ENCODE measurements at places on chromosomes 3 and 15.

DNA sequence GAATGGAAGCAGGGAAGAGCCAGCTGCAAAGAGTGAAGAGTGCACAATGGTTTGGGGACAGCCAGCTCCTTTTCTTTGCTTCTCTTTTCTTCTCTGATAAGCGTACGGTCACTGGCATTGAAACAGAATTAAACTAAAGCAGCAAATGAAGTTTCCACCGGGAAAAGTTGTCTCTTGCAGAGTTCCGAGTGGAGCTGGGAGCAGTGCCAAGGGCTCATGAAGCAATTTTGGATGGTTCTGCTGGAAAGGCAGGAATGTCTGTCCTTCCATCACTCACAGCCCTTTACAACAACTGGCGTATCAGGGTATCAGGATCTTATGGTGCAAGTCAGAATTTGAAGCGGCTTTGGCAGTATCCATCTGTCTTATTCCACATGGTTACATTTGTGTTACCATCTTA lies 1042.9 kb downstream of the NTRK3 start:
- no peak for DNase-seq

- DNase-seq = no peak
Measured at GRCh38 chr3:176799675-176800074, 397.6 kb downstream of the TBL1XR1 start.

DNA sequence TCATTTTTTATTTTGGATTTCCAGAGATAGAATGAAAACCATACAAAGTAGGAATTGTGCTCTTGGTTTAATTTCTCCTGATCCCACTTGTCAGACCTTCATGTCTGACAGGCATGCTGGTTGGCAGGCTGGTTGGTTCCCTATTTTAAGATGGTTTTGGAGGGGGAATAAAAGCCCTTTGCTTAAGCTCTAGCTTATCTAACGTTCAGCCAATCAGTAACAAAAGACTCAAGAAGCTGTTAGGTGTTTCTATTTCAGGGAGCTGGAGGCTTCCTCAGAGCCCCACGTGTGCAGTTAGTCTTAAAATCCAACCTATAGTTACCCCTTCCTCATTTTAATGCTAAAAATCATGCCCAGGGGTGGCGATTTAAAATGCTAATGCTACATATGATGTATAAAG lies 40.5 kb upstream of the XIRP1 start:
- no peak for DNase-seq

GRCh38 chr3:187992609-187993008 lies 161.3 kb upstream of the LPP start:
- no peak for DNase-seq

GRCh38 chr15:57445872-57446271 lies 69.6 kb downstream of the CGNL1 start:
- DNase-seq = no peak

DNA sequence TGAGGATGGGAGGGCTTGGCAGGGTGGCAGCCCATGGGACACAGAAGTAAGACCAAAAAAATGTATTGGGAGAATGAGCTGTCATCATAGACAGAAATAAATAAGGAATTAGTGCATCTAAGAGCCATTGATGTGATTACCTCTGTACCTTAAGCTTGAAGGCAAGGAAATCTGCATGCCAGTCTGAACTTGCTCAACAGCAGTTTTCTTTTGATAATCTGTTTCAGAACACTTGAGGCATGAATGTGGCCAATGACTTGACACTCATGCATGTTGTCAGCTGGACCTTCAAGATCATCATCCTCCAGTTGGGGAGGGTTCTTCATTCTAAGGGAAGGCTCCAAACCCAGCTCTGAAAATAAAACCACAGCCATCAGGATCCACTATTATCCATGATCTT lies 148.5 kb downstream of the DCLK3 start:
- DNase-seq = no peak

- DNase-seq = no peak
Measured at GRCh38 chr3:48299746-48300712, 33.4 kb downstream of the SPINK8 start.

DNA sequence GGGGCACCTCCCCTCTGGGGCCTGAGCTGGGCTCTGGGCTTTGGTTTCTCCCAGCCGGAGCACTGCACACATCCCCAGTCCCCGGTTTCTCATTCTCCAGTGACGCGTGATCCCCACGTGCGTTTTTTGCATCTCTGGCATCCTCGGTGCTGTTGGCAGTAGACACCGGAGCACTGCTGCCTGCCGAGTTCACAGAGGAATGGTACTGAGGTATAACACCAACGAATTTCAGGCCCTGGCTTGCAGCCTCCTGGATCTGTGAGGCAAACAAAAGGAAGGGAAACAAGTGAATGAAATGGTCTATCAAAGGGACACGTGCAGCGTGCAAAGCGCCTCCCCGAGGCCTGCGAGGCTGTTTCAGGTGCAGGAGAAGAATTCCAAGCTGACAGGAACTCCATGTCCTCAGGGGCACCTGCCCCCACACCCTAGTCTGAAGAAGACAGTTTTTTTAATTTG lies 112.9 kb downstream of the OXNAD1 start:
- no peak for DNase-seq

- DNase-seq = no peak
Measured at GRCh38 chr15:94198633-94199032, 32.7 kb upstream of the MCTP2 start.

DNA sequence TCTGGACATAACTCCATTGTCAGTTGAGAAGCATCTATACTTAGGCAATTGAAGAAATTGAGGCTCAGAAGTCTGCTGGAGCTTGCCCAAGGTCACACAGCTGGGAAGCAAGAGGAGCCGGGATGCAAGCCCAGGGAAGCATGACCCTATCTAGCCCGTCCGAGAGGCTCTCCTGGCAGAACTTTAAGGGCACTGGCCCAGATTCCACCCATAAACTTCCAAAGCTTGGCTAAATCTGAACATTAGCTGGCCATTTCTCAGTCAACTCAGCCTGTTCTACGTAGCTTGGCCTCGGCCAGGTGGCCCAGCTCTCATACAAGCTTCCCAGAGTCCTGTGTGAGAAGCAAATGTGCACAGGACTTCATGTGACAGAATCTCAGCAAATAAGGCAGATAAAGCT lies 75.8 kb downstream of the LRIG1 start:
- DNase-seq = peak; percentile 65

DNA sequence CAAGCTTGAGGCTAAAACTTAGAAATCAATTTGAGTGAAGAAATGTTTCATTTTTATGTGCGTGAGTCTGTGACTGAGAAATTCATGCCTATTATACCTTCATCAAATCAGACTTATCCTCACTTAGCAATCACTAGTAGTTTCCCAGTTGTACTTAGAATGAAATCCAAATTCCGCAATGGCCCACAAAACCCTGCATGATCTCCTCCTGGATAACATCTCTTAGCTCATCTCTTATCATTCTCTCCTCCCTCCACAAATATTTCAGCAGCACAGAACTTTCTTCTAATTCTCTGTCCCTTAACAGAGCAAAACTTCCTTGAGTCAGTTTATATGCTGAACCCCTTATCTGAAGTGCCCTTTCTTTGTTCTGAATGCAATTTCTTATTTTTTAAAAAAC lies 198.8 kb upstream of the TGFBR2 start:
- no peak for DNase-seq

- DNase-seq = no peak
Measured at GRCh38 chr3:24155276-24155675, 210.2 kb downstream of the NR1D2 start.

DNA sequence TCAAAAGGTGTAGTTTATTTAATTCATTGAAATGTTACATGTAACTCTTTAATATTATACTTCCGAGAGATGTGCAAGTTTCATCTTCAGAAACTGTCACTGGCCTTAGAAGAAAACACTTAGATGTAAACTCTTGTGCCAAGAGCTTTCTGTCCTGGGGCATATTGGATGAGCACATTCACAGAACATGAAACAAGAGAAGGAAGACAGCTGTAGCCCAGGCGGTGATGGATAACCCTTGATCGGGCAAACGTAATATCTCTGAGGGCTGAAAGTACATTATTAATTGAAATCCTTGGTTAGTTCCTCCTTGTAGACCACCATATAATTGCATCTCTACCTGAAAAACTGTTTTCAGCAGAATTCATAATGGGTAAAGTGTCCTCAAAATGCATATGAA lies 67.4 kb downstream of the MECOM start:
- DNase-seq = no peak

GRCh38 chr15:38002883-38003477 lies 68.5 kb downstream of the TMCO5A start:
- DNase-seq = peak; percentile 77

- peak; percentile 62 for DNase-seq
Measured at GRCh38 chr15:89680282-89680873, 1.2 kb upstream of the PLIN1 start.

DNA sequence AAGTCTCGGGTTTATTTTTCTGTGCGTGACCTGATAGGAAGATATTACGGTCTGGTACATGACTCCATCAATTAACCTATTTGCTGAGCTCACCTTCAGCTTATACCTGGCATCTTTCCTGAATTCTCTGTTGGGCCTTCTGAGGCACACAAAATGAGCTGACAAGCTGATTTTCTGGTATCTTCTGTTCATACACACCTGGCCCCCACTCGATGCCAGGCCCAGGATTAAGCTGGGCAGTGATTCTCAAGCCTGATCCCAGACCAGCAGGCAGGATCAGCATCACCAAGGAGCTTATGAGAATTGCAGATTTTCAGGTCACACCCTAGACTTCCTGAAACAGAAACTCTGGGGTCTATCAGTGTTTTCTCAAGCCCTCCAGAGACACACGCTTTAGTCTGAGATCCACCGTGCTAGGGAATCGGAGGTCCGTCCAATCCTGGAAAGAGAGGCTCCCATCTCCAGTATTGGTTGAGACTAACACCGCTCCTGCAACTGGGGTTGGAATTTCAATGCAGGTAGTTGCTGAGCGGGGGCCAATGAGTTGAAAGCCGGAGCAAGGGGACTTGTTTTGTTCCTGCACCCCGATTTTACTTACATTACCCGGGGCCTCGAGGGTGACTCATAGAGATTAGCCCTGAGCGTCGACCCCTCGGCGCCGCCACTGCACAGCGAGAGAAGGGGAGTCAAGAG lies 636 bp upstream of the EIF1B start:
- DNase-seq = no peak

DNA sequence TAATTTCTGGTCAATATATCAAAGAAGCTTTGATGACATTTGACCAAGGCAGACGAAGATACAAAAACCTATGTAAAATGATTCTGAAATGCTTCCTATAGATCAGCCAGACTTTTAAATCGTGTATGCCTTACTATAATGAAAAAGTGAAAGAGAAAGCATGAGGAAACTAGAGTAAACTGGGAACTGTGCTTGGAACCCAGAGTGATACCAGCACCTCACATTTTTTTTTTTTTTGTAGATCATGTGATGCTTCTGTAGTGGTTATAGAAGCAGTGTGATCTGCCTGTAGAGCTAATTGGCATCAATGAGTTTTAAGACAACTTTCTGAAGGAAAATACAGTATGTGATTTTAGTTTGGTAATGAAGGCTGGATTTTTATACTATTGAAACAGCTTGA lies 150.7 kb downstream of the NLGN1 start:
- no peak for DNase-seq

- no peak for DNase-seq
Measured at GRCh38 chr3:127097481-127097880, 95.5 kb upstream of the PRR23E start.

DNA sequence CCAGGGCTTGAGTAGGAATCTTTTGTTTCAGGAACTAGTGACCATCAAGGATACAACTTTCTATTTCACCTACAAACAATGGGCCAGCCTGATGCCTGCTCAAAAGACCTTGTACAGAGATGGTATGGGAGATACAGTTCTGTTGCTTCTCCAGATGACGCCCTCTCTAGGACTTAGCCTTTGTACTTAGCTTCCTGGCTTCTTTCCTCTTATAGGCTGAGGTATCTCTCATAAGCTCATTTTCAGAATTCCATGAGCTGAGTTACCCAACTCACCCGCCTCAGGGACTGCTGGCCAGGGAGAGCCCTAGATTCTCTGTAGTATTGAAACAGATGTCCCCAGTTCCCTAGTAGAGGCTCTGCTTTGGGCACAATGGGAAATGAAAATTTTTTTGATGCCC lies 8.6 kb upstream of the ZNF620 start:
- no peak for DNase-seq

DNA sequence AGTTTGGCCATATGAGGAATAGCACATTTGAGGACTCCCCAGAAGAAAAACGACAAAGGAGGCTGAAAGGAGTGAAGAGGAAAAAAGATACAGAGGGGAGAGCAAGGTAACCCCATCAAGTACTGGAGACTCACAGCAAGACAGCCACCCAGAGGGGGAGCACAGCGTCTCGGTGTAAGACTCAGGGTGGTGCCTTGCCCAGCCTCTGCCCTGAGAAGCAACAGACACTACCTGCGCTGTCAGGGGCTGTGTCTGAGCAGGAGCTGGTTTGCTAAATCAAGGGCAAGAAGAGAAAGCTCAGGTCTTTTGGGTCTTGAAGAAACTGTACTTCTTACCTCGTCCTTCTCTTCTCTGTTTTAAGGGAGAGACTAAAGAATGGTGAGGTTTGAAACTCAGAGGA lies 27.9 kb downstream of the FBXO45 start:
- no peak for DNase-seq

- no peak for DNase-seq
Measured at GRCh38 chr3:123082370-123083065, 15.7 kb downstream of the PDIA5 start.

GRCh38 chr15:64502551-64502950 lies 42.2 kb downstream of the ZNF609 start:
- DNase-seq = no peak

- DNase-seq = no peak
Measured at GRCh38 chr15:77603611-77604336, 28.9 kb downstream of the LINGO1 start.

GRCh38 chr3:147368561-147369221 lies 37.7 kb downstream of the ZIC4 start:
- DNase-seq = no peak

GRCh38 chr3:152272771-152273242 lies 4.1 kb downstream of the MBNL1 start:
- DNase-seq = no peak

GRCh38 chr3:39639344-39640236 lies 169.8 kb upstream of the MYRIP start:
- no peak for DNase-seq

DNA sequence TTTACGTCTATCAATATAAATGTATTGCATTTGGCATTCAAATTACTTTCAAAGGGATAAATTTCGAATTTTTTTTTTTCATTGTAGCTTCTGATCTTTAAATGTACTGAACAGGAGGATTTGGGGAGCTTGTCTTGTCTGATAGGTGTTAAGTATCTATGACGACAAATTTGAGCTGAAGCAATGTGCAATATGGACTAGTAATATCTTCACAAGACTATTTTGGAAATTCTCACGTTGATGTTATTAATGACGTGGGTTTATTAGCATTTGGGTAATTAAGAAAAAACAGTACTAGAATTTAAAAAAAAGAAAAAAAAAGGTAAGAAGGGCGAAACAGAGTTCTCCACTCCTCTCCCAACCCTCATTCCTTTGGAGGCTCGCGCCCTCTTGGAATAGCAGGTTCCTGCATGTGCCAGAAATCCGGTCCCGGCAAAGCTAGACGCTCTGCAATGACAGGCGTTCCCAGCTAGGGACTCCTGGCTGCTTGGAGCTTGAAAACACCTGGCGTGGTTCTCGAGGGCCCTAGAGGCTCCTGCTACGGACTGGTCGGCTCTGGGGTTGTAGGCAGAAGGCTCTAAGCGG lies 648 bp upstream of the P2RY1 start:
- no peak for DNase-seq

- DNase-seq = no peak
Measured at GRCh38 chr3:142912402-142913172, 23.7 kb upstream of the PCOLCE2 start.

- DNase-seq = peak; percentile 11
Measured at GRCh38 chr3:167350245-167350862, 29.7 kb downstream of the ZBBX start.

- DNase-seq = no peak
Measured at GRCh38 chr15:79897380-79897678, 515 bp upstream of the MTHFS start.

- DNase-seq = no peak
Measured at GRCh38 chr15:91491101-91491950, 362.2 kb upstream of the SLCO3A1 start.

All from globus pallidus (tissue), 1 donor.